ENCODE measurements at places on chromosomes 13 and 19.
A peak's percentile ranks its signal among the peaks of the same experiment; 100 is the strongest.

DNA sequence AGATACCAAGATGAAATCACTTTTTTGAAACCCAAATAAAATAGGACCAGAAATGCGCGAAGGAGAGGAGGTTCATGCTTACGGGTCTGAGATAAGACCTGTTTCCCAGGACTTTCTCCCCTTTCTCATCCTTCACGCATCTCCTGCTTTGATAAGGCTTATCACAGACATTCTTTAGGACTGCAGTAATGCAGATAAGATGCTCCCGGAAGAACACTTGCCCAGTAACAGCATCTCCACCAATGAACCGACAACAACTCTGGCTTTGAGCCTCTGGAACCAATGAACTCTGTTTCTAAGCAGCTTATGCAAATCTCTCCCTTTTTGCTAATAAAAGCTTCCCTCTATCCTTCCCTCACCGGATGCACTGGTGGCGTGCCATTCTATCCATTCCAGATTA, 783.4 kb upstream of the ARGLU1 start:
- DNase-seq = no peak

- DNase-seq = no peak
These were observed 110.4 kb downstream of the RAB20 start for GRCh38 chr13:110450941-110451730.

DNA sequence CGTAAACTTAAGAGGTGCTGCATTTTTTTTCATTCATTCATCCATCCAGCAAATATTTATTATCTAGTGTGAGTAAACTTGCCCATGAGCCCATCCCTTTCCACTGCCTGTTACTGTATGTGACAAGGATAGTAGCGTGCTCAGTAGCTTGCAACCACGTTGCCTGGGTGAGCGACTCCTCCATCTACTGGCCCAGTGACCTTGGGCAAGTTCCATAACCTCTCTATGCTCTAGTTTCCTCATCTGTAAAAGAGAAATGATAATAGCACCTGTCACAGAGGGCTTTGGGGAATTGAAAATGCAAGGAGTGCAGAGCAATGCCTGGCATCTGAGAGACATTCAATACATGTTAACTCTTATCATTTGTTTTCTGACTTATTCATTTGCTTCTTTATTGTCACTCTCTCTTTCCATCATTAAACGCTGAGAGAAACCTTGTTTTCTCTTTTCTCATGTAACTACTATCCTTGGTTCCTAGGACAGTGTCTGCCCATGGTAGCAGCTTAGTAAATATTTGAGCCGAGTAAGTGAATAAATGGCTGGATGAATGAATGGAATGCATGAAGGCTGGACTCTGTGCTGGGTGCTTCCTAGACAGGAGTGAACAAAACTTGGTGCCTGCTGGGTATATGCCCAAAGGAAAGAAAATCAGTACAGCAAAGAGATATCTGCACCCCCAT, 19.9 kb downstream of the LRCH1 start:
- DNase-seq = no peak

GRCh38 chr19:12778017-12778904, 2.9 kb upstream of the HOOK2 start:
- DNase-seq = peak; percentile 59

DNA sequence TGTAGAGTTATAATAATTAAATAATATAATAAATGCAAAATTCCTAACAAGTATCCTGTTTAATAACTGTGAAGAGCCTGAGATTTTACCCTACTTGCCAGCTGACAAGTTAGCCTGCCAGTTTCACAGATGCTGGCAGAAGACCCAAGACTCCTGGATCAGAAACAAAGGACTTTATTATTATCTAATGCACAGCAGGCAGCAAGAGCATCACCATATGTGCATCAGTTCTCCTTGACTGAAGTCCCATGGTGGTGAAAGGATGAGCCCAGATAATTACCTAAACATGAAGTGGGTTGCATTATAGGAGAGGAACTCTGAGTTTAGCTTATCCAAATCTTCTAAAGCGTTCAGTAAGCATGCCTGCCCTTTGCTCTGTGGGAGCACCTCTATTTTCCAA, 39.1 kb upstream of the MTIF3 start:
- DNase-seq = no peak

DNA sequence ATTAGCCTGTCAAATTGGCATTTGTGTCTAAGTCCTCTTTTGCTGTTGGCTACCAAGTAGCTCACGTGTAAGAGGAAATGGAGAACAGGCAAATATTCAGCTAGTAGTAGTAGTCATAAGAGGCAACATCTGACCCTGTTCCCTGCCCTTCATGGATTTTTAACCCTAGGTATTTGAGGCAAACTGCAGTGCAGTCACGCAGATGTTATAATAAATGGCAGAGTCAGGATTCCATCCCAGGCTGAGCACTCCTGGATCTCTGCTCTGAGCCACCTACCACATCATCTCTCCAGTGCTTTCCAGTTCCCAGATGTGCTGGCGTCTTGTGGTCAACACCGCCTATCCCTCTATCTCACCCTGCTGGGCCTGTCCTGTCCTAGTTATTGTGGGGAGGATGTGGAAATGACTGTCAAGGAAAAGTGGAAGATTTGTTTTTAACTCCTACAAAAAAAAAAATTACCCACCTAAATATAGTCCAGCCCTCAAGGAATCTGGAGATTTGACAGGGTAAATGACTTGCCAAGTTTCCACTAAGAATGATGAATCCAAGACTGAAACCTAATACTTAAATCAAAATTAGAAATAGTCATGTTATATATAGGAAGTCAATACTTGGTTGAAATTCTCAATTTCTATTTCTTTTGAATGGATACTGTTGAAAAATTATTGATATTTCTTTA, 322.9 kb downstream of the GPC6 start:
- no peak for DNase-seq

GRCh38 chr19:28606269-28607032, 606.5 kb downstream of the UQCRFS1 start:
- DNase-seq = no peak

DNA sequence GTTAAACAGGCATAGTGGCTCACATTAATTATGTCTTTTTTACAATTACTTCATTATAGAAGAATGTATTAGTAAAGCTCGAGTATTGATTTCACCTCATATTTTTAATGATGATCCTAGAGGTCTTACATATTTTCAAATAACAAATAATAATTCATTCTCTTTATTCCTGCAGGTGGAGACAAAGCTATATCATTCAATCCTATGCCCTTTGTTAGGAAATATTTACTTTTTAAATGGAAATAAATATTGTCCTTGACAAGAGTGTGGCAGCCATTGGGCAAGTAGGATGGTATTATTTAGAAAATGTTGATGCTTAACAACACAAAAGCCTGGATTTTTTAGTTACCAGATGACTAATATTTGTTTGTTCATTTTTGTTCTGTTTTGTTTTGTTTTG, 127.6 kb downstream of the COG6 start:
- DNase-seq = no peak

DNA sequence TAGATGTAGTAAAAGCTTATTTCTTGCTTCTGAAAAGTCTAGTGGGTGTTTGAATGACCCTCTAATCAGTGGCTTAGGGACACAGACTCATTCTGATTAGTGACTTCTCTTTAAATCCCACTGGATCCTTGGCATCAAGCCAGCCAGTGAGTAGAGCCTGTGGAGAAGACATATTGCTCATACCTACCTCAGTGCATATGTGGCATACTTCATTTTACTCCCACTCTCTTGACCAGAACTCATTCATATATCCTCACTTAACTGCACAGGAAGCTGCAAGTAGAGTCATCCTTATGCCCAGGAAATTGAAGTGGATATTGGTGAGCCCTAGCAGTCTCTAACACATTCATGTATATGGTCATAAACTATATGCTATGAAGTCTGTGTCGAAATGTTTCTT, 148.3 kb downstream of the PDS5B start:
- no peak for DNase-seq

- DNase-seq = no peak
These were observed 96.9 kb downstream of the TBC1D4 start for GRCh38 chr13:75384879-75385707.

GRCh38 chr13:42041011-42041683, 7.3 kb upstream of the DGKH start:
- peak; percentile 16 for DNase-seq

- DNase-seq = no peak
These were observed 3.9 kb upstream of the DMKN start for GRCh38 chr19:35517342-35517741.

GRCh38 chr19:4581666-4582553, 22.4 kb upstream of the SEMA6B start:
- no peak for DNase-seq

DNA sequence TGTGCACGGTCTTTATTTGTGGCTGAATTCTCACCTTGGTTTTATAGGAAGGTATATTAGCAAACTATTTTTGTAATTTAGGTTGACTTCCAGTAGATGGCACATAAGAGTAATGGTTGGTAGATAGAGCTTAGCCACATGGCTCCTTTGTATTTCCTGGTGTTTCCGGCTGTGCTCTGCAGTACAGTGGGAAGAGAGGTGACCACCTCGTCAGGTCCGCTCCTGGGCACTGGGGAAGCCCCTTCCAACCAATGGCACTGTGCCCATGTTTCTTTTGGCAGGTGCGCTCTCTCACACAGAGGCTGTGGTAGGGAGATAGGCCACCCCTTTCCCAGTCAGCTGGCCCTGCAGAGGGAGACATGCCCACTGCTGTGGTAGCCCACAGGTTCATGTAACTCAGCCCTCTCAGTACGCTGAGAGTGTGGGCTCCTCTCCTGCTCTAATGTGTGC, 74.3 kb upstream of the ATP12A start:
- DNase-seq = no peak

DNA sequence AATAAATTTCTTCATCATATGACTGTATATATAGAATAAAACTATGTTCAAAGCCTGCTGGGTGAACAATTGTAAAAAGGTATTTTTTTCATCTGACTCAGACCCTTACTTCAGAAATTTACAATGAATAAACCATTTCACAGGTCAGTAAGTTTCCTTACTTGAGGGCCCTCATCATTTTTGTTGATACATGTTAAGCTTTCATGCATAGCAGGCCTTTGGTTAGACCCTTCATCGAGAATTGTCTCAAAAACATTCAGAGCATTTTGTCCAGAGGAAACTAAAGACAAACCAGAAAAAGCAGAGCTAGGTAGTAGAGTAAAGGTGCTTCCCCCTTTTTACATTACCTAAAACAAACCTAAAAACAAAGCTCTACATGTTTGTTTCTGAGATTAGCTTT, 46.2 kb downstream of the FNDC3A start:
- no peak for DNase-seq

Data from dorsolateral prefrontal cortex (tissue), 122 donors.